ENCODE measurements at places on chromosomes 1 and 21.

DNA sequence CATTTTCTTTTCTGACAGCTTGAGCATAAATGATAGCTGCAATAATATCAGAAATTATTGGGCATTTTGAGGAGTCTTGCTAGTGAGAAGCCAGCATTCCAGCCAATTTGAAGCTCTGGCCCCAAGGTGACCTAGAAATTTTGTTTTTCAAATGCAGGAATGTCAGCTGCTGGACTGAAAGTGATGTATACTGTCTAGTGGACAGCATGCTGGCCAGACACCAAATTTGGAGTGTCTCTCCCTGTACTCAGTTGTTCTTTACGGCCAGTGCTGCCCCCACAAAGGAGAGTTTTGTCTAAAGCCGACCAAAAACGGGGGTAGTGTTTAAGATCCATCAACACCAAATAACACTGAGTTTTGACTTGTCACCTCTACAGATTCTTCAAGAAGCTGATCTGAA lies 5.2 kb downstream of the RGS7 start:
- no peak for DNase-seq

- DNase-seq = no peak
Observed at GRCh38 chr1:5691795-5692509, 300.3 kb downstream of the NPHP4 start.

- DNase-seq = no peak
Observed at GRCh38 chr1:231841616-231842344, 215.2 kb downstream of the DISC1 start.

GRCh38 chr1:212791261-212791675 lies 309 bp downstream of the NSL1 start:
- DNase-seq = no peak
